ENCODE measurements at places on chromosomes 2 and 18.

GRCh38 chr2:175832866-175833265 is 169.2 kb downstream of the LNPK start:
- no peak for DNase-seq

DNA sequence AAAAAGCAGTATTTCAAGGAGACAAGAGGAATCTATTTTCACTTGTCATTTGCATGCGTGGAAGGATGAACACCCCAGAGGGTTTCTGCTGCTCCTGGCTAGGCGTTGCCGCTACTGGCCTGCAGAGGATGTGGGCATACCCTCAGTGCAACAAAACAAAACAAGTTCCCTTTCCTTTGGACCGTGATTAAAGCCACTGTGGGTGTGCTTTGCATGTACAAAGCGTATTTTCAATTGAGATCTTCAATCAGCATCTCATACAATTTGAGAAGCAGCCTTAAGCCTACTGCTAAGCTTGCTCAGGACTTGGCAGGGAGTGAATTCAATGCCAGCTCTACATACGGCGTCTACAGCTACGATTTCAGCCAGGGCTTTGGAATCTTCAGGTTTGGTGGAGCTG is 298.4 kb downstream of the LPIN1 start:
- no peak for DNase-seq

DNA sequence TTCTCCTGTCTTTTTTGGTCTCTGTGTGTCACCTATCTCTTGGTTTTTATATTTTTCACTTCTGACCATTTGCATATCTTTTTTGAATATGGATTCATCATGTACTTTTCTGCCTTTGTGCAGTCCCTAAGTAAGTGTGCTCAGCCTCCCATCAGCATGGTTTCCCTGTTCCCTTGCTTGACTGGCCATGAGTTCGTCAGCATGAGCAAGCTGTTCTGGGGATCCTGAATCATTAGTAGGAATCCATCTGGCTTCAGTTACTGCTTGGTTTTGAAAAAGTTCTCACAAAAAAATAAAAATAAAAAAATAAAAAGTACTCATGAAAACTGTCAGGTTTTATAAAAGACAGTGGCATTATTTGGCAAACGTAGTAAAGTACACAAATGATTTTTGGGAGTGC is 144.1 kb downstream of the NCOA1 start:
- no peak for DNase-seq

GRCh38 chr18:52395146-52395852 is 55.3 kb downstream of the DCC start:
- DNase-seq, result no peak

DNA sequence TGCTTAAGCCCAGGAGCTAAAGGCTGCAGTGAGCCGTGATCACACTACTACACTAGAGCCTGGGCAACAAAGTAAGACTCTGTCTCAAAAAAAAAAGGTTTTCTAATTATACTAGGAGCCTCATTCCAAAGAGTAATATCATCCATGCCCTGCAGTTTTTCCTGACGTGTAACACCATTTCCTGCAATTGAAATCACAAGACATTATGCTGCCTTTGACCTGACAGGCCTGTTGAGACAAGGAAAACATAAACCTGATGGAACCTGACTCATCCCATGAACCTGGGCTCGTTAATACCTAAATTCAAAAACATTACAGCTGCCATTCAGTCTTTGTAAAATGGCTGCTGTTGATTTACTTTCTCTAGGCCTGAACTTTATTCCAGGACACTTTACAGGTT is 58.7 kb upstream of the PEX13 start:
- no peak for DNase-seq

DNA sequence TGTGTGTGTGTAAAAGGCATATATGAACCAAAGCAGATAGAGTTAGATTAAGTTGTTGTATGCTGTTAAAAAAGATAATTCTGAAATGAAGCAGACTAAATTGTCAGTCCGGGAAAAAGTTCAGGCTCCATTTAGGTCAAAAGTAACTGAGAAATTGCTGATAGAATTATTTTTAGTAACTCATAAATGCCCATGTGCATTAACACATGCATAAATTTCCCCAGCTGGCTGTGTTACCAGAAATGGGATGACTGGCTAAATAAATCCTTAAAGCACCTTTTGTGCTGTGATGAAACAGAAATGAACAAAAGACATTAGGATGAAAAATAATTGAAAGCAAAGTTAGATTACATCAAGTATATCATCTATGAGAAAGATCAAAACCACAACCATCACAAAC is 111.3 kb downstream of the NYAP2 start:
- DNase-seq, result no peak
